Cortex of kidney (tissue), 1 donor: ENCODE measurements at places on chromosomes 1 and 21.

DNA sequence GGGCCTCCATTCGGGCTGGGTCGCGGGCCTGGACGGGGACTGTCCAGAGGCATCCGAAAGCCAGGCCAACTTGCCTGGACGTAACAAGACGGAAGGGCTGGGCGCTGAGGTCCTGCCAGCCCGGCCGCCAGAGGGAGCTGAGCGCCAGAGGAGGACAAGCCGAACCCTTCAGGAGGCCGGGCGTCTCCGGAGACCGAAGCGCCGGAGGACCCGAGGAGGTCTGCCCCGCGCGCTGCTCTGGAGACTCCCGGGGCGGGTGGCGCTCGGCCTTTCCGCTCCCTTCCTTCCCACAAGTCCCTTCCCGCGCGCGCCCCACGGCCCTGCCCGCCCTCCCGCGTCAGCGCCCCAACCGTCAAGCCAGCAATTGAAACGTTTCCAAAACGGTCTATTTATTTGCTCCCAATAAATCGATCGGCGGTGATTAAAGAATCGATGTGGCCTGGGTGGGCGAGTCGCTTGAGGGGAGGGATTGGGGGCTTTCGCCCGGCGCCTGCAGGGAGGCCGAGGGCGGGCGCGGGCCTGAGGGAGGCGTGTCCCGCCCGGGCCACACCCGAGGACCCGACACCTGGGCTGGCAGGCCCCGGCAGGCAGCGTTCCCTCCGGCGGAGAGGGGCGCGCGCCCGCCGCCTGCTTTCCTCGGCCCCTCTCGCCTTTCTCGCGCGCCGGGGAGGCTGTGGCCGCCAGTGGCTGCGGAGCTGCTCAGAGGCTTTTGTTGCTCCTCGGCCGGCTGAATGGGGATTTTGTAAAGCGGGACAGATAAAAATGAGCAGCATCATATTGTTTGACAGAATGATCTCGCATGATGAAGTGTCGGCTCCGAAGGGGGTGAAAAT lies 5.2 kb upstream of the FOXD3 start:
- no peak for DNase-seq

GRCh38 chr1:53722025-53722424 lies 16.9 kb downstream of the GLIS1 start:
- no peak for DNase-seq

GRCh38 chr1:150061632-150062101 lies 5.9 kb upstream of the VPS45 start:
- no peak for DNase-seq

DNA sequence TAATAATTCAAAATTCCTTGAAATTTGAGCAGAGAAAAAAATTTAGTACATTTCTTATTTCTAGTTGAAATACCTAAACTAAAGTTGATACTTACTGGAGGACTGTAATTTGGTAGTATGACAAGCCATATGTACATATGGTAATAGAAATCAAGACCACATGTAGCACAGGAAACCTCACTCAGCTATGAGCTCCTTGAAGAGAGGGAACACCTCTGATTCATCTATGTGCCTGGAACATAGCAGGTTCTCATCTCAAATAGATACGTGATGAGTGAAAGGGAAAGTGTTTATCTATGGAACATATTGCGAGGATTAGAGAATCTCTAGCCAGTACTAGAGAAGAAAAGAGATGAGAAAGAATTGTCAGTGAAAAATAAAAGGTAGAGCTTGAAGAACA lies 47.9 kb upstream of the GNG4 start:
- DNase-seq, result no peak

GRCh38 chr1:157226739-157227138 lies 88.5 kb upstream of the ETV3 start:
- no peak for DNase-seq

DNA sequence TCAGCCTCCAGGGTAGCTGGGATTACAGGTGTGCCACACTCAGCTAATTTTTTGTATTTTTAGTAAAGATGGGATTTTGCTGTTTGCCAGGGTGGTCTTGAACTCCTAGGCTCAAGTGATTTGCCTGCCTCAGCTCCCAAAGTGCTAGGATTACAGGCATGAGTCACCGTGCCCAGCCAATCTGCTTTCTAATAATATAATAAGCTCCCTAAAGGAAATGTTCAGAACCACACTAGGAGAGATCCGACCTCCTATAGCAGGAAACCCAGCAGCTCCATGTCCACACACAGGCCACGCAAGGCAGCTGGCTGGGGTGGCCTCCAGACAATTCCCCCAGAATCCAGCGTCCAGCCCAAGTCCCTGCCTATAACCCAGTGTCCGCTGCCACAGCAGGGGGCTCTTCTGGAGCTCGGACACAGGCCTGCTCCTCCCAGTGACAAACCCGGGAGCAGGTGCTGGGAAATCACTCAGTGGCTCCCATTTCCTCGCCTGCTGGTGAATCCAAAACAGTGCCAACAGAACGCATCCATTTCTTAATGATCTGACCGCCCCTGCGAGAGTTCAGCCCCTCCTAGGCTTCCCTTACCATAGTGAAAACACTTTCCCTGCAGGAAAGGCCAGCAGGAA lies 7.5 kb downstream of the RIPK4 start:
- DNase-seq, result no peak

DNA sequence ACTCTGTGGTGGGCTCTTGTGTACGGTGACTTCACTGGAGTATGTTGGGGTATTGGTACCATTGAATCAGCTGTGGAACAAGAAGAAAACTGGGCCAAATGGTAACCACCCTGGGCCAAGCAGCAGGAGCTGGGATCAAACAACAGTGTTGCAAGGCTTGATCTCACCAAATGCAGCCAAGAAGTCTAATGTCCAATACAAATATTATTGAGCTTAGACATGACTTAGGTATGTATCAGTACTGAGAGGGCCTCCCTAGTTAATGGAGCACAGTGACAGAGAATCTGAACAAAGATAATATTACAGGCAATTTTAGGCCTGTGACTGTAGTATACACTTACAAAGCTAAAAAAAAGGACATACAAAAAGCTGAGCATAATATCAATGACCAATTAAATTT lies 604.8 kb downstream of the PLA2G4A start:
- DNase-seq, result no peak

- DNase-seq, result no peak
Measured at GRCh38 chr21:22670148-22670547, 1671.9 kb downstream of the NCAM2 start.

GRCh38 chr1:205287767-205288559 lies 33.6 kb downstream of the NUAK2 start:
- DNase-seq, result no peak

DNA sequence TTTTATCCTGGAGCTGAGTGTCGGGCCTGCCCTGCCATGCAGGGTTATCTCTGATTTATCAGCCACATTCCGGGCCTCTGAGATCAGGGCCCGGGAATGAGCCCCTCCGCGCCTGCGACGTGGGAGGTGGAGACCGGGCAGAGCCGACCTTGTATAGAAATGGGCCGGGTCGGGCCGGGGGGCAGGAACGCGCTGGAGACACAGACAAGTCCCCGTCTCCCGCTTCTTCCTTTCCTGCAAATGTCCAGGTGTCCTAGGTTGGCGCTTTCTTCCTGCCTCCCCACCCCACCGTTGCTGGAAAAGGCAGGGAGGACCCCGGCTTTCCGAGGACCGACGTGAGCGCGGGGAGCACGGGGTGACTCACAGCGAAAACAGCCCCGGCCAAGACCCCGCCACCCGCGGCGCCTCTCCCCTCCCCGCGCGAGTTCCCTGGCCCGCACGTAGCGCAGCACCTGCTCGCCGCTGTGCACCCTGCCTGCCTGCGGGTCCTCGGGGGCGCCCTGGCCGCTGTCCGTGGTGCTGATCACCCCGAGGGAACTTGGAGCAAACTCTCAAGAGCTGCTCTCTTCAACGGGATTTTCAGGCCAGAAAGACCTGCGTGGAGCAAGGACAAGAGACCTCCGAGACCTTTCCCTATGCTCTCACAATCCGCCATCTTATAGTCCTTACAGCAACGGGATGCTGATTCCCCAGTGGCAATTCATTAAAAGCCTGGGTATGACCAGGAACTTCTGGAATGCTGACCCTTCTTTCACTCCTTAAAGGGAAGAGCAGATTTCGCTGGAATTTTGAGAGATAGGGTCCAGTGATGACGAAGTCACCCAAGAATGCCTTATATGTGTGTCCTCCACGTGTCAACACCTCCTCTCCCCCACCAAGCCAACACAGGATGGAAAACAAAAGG lies 475 bp upstream of the NPPB start:
- no peak for DNase-seq

GRCh38 chr1:150997949-150998348 lies 8.8 kb downstream of the MINDY1 start:
- DNase-seq, result no peak

DNA sequence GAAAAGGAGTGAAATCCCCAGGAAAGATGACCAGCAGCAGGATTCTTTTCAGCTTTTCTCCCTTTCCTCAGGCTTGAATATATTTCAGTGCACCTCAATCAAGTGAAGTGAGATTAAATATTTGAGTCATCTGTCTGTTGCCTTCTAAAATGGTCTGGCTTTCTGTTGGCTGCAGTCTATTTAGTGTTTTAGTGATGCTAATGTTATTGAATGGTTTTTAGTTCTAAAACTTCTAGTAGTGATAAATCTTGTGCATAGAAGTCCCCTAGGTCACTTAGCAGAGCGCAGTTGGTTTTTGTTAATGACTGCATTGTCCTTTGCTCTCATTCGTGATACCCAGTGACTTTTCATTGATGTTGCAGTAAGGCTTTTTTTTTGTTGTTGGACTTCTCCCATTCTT lies 53.5 kb downstream of the ITSN1 start:
- DNase-seq, result no peak

DNA sequence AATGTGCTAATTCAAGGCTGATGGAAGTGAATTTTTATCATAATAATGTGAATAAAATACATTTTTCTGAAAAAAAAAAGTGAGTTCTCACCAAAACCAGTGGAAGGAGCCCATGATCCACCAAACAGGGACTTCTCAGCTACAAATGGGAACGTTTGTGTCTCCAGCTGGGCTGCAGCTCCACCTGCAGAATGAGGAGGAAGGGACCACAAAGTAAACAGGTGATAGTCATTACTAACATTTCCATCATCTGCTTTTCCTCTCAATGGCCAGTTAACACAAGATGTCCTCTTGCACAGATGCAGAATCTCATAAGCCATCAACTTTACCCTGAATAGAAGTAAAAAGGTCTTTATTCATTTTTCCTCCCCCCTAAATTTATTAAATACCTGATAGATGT lies 246.2 kb downstream of the MRPL39 start:
- DNase-seq, result no peak

DNA sequence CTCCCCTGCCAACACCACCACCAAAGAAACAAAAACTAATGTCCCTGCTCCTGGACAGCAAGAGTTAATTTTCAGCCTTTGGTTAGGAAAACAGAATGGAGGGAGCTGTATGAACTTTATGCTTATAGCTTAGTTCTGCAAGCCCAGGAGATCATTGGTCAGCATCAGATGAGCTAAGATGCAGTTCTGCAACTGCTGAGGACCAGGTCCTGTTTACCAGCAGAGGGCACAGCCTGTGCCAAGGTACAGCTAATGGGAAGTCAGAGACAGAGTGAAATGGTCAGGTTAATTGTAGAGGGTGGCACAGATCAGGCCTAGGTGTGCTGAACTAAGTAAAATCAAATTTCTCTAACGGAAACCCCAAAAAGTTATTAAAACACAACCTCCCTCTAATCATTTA lies 161.3 kb downstream of the ROR1 start:
- DNase-seq, result no peak

DNA sequence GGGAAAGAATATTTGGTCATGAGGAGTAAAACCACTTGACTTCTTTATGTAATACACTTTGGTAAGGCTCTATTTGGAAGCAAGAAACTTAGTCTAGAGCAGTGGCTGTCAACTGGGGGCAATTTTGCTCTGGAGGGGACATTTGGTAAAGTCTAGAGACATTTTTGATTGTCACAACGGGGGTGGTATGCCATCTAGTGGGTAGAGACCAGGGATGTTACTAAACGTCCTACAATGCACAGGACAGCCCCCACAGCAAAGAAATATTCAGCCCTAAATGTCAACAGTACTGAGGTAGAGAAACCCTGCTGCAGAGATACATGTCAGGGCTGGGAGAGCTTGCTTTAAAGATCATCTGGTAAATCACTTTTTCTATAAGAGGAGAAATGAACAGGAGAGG lies 13.5 kb downstream of the FUCA1 start:
- DNase-seq, result no peak

GRCh38 chr1:234309598-234310459 lies 63.4 kb upstream of the COA6 start:
- DNase-seq, result no peak

- DNase-seq, result no peak
Measured at GRCh38 chr1:75035536-75035935, 98.7 kb upstream of the LHX8 start.

DNA sequence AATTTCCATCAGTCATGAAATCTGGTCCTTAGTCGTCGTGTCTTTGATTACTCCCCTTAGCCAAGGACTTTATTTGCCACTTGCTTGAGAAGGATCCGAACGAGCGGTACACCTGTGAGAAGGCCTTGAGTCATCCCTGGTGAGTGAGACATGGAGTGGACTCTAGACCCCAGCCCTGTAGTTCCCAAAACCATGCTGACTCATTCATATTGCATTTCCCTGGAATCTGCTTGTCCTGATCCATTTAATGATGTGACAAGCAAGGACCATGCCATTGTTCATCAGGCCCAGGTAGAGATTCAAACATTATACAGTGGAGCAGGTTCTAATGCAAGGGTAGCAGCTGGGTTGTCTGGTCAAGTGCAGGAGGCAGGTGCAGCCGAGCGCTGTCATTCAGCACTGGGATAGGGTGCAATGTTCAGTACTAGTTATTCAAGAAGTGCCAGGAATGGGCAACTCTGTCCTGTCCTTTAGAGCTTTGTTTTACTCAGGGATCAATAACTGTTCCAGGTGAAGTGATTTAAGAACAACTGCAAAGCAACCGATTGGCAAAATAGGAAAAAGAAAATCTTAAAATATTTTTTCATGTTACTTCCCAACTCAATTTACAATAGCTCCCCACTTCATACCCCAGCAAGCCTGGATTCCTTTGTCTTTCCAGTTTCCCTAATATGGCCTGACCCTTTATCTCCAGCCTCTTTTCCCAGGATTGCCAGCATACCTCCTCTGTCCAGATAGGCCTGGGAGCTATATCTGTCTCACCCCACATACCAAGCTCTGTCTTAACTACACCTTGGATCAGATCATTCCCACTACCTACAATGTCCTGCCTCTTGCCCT lies 26.5 kb downstream of the CAMK1G start:
- no peak for DNase-seq

DNA sequence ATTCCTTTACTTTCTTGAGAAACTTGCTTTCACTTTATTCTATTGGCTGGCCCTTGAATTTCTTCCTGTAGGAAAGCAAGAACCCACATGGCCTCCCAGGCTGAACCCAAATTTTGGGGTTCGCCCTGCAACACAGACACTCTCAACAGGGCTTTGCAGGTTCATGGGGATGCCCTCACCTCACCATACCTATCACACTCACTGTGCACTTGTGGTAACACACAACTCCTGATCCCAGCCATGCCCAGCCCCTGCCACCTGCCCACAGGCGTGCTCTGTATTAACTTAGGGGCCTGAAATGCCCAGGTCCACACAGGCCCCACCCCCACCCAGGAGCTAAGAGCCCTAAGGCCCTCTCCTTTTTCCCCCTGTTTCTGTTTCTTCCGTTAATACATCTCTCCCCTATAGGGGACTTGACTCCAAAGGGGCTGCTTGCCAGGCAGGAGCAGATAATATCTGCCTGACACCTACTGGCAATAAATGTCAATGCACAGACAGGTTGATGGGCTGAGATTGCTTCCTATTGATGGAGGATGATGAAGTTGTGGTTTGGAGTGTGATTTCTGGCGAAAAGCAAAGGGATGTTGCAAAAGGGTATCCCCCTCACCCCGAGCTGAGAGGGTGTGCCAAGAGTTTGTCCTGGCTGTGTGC lies 171.5 kb downstream of the AJAP1 start:
- no peak for DNase-seq

GRCh38 chr1:36622741-36623648 lies 140.3 kb upstream of the CSF3R start:
- DNase-seq, result no peak
